ENCODE measurements at places on chromosomes 3 and 15.

DNA sequence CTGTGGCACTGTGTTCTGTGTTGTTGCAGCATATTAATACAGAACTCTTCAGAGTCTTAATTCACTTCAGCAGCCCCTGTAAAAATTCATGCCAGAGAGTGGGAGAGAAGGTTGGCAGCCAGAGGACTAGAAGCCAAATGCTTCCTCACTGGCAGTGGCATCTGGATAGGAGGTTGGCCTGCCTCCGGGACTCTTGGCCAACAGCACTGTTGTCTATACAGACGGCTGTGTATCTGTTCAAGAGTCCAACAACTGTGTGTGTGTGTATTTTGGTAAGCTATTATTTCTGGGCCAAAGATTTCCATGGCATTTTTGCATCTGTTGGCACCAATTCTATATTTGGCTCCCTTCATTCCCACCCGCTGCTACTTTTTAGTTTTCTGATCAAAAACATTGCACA, 156.0 kb upstream of the SOX2 start:
- DNase-seq, result no peak

DNA sequence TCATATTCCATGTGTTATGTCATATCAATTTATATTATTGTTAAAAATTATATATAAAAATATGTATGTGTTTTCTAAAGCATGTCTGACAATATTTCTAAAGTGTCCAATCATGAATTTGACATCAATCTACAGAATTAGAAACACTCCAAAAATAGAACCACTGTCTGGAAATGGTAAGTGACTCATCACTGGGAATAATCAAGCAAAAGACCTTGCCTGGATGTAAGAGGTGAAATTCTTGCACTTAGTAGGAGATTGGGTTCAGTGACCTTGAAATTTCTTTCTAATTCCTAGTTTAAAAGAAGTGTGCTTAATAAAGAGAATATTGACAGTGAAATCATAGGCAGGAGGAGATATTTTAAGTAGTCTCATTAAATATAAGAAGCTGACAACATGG, 188.8 kb downstream of the ZNF385D start:
- no peak for DNase-seq

- DNase-seq, result no peak
Observed at GRCh38 chr3:169907476-169907875, 3.9 kb upstream of the SAMD7 start.

- DNase-seq, result no peak
Observed at GRCh38 chr15:83510001-83510400, 62.9 kb downstream of the SH3GL3 start.

DNA sequence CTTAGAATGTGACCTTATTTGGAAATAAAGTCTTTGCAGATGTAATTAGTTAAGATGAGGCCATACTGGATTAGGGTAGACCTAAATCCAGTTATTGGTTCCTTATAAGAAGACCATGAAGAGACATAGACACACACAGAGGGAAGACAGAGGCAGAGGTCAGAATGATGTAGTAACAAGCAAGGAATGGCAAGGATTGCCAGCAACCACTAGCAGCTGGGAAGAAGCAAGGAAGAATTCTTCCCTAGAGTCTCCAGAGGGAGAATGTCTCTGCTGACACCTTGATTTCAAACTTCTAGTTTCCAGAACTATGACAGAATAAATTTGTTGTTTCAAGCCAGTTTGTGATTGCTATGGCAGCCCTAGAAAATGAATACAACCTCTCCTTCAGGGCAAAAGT, 116.7 kb downstream of the WDR76 start:
- no peak for DNase-seq

DNA sequence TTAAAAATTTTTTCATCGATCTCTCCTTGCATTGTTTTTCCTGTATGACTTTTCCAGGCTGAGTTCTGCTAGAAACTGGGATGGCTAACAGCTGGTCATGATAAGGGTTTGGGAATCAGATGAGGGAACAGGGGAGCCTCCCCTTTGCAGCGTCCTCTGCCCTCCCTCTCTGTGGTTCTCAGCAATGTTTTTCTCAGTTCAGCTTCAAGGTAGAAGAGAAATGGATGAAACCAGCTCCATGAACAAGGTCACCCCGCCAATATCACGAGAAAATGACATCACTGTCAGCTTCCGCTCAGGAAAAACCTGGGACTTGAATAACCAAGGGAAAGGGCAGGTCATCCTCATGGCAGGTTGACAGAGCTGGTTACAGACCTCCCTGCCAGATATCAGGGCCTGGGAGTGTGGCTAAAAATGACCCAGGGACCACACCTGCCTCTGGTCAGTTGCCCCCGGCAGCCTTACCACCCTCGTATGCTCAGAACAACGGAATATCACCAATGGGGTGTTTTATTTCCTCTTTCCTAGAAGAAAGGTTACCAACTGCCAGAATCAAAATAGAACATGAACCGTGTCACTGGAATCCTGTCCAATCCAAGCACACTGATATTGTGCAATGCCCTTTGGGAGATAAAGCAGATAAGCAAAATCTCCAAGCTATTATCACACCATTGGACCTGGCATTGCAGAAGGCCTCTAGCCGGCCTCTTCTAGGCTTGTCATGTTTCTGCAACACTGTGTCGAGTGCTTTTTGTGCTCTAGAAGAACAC, 26.1 kb downstream of the LSM3 start:
- no peak for DNase-seq

DNA sequence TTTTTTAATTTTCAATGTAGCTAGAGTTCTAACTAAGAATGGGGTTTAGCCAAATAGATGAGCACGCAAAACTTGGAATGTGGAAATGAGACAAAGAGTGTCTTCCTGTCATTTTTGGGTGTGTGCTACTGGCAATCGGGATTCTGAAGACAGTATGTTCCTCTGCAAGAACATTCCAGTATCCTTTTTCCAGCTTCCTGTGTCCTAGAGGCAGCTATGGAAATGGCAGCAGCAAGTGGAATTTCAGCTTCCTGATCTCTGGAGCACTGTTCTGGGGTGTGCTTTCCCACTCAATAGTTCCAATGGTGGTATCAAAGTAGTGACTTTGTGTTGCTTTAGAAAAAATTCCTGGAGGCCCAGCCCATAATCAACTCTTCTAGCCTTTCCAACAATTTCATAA, 642.9 kb upstream of the KCNMB2 start:
- DNase-seq, result no peak

DNA sequence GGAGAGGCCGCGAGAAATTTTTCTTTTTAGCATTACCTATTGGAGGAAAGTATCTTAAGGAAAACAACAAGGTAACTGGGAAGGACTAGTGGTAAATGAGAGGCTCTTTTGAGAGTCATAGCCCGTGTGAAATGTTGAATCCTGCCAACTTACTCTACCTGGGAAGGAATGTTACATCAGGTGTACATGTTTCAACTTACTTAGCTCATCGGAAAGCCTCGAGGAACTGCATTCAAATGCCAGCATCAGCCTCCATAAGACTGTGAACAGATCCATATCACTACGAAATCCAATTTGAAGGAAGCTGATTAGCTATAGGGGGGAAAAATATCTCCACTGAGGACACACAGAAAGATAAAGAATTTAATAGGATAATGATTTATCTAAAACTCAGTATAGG, 72.3 kb upstream of the PDZRN3 start:
- DNase-seq, result no peak

DNA sequence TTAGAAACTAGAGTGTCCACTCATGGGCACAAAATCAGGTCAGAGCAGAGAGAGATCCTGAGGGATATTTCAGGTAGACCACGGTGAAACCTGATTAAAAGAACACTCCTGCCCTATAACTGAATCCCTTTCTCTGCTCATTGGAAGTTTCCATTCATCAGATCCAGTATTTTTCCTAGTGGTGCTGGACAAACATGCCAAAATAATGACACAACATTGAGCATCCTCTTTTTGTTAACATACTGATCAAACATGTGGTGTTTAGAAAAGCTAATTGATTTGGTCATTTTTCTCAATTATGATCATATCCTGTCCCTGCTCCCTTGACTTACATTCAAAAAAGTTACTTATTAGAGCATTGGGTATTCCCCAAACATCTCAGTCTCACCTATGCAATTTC, 27.2 kb downstream of the PTX3 start:
- no peak for DNase-seq

DNA sequence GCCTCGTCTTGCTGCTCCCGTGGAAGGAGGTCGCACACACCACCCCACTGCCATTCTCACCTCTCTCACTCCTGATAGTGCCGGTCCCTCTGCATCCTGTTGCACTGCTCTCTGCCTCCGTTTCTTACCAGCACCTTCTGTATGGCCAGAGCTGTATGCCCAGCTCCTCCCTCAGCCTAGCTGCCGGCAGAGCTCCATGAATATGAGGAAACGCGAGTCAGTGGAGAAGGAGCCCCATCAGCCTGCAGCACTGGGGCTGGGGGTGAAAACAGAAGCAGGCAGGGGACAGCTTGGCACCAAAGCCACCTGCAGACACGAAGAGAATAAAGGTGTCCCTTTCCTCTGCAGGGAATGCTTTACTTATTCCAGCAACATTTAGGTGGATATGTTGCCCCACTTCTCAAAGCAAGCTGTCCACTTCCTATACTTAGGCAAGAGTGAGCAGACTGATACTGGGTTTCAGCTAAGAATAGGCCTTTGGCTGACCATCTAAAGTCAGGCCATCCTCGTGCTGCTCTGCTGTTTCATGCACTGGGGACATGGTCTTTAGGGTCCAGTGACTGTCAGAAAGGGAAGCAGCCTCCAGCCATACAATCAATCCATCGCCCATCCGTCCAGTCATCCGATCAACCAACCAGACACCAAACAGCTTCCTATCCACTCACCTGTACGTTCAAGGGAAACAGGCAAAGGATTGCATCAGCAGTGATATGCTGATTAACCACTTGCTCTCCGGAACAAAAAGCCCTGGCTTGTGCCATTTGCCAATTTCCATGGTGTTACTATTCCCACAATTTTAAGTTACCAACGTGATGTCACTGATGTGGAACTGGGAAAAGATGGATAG, 222.7 kb downstream of the XXYLT1 start:
- no peak for DNase-seq

All from activated CD4-positive, alpha-beta T cell treated with anti-CD3 and anti-CD28 coated beads, Interleukin-2, Interleukin-6, amounts not matched to agents 100 ng/mL and 50 ng/mL, durations not matched to agents 16 hours and 8 hours (primary cell).